Thoracic aorta endothelial cell (primary cell): ENCODE measurements at places on chromosomes 16 and 17. TPM values are rescaled to one million over a fixed set of nuclear protein-coding genes. Genes with fewer than 3 reads are reported as not detected.

Gene KRT36
- not detected in 2 replicates for total RNA-seq

Gene RHBDF1
- total RNA-seq: 26.2 and 26.3 TPM in 2 replicates

Gene PLCG2
- total RNA-seq: 9.4 and 10.2 TPM in 2 replicates

Gene CNTNAP4
- not detected in 2 replicates for total RNA-seq

Gene CIITA
- total RNA-seq: under 0.01 and 0.07 TPM in 2 replicates

Gene KRTAP16-1
- not detected in 2 replicates for total RNA-seq
